Stimulated activated CD4-positive, alpha-beta T cell treated with anti-CD3 and anti-CD28 coated beads, Interleukin-1b, Interleukin-23, amount 100 ng/mL, for 4 hours (primary cell): ENCODE measurements at places on chromosomes 13 and 19.
A peak's percentile ranks its signal among the peaks of the same experiment; 100 is the strongest.

DNA sequence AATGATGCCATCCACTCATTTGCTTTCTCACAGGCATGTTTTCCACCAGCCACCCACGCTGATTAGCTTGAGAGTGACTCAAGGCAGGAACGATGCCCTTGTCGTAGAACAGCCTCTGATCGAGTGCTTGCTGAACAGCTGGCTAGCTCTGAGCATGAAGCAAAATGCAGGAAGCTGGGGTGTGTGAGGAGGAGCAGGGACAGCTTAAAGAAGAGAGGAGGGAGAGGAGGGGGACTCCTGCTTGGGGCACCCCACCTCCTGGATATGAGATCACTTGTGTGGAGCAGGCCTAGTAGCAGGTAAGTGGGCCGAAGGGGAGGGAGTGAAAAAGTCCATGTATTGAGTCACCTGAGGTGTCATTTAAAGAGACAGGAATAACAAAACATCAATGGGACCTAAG lies 48.8 kb downstream of the IRS2 start:
- DNase-seq: no peak

GRCh38 chr13:49063011-49063410 lies 87.3 kb downstream of the FNDC3A start:
- DNase-seq: no peak

DNA sequence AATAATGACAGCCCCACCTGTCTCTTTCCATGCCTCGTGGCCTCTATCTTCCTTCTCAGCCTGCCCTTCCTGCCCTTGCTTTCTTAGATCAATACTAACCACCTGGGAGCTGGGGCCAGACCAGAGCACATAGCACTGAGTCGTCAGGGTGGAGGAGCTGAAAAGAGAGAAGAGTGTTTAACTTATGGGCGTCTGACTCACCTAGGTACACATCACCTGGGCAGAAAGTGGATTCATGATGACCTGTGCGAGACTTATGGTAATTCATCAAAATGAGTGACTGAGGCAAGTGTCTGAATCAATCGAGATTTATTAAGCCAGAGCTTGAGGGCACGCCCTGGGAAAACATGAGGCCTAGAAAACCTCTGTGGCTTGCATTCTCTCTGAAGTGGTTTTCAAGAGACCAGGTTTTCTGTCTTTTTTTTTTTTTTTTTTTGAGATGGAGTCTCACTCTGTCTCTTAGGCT lies 19.2 kb downstream of the CEACAM6 start:
- DNase-seq: peak; percentile 34

- DNase-seq: no peak
Measured at GRCh38 chr19:23526302-23526701, 131.0 kb upstream of the ZNF91 start.

GRCh38 chr19:53518121-53518520 lies 19.8 kb upstream of the ZNF331 start:
- DNase-seq: no peak
